ENCODE measurements at places on chromosomes 7 and 10. TPM values are rescaled to one million over a fixed set of nuclear protein-coding genes. Genes with fewer than 3 reads are reported as not detected.

Gene RNLS
- total RNA-seq: 12.6 TPM

Gene ABCB1
- 3.8 TPM for total RNA-seq

Gene TMEM120A
- total RNA-seq: 41.1 TPM

Gene RELN
- total RNA-seq: 0.63 TPM

Gene BICC1
- total RNA-seq: 74.9 TPM

Gene HSPA14
- 7.1 TPM for total RNA-seq

Gene SPDYE9
- not detected for total RNA-seq

Gene SERPINE1
- total RNA-seq: 37.9 TPM

Gene HIF1AN
- 12.3 TPM for total RNA-seq

Gene PGAM1
- 172 TPM for total RNA-seq

Gene R3HCC1L
- total RNA-seq: 16.7 TPM

Gene BAIAP2L1
- total RNA-seq: 1.3 TPM

Gene NKX2-3
- not detected for total RNA-seq

Gene IFIT1B
- under 0.01 TPM for total RNA-seq

Gene LDB3
- 0.09 TPM for total RNA-seq

Gene CYP3A4
- not detected for total RNA-seq

Gene NPTX2
- total RNA-seq: under 0.01 TPM

Gene TET1
- total RNA-seq: 3.0 TPM

Gene LAMB1
- total RNA-seq: 684 TPM

Gene AKR1C4
- not detected for total RNA-seq

Gene WDR86
- total RNA-seq: 0.95 TPM

Gene IKZF1
- 0.16 TPM for total RNA-seq

Gene NOS3
- 0.17 TPM for total RNA-seq

Measured in bronchial smooth muscle cell (primary cell).